Fibroblast of the aortic adventitia (primary cell): ENCODE measurements at places on chromosomes 13 and 19. TPM values are rescaled to one million over a fixed set of nuclear protein-coding genes. Genes with fewer than 3 reads are reported as not detected.

- DNase-seq = no peak
Observed at GRCh38 chr19:55684946-55685681, 10.1 kb downstream of the EPN1 start.

The PLIN3 gene
- 88.1 and 227 TPM in 2 replicates for total RNA-seq

The IZUMO2 gene
- not detected in 2 replicates for total RNA-seq

- DNase-seq = no peak
Observed at GRCh38 chr13:111131611-111132010, 16.5 kb downstream of the ARHGEF7 start.

GRCh38 chr19:5694956-5695648 lies 5.0 kb downstream of the RPL36 start:
- DNase-seq = no peak

GRCh38 chr13:31063772-31064171 lies 97.9 kb downstream of the HSPH1 start:
- DNase-seq = no peak

The LEUTX gene
- total RNA-seq = not detected in 2 replicates

The PLPPR3 gene
- total RNA-seq = 0.18 and 0.33 TPM in 2 replicates

The TMPRSS9 gene
- not detected in 2 replicates for total RNA-seq

The ARMC6 gene
- 29.6 and 30.1 TPM in 2 replicates for total RNA-seq

The CGB2 gene
- not detected in 2 replicates for total RNA-seq

- no peak for DNase-seq
Observed at GRCh38 chr19:33398361-33399060, 25.0 kb downstream of the CEBPG start.

DNA sequence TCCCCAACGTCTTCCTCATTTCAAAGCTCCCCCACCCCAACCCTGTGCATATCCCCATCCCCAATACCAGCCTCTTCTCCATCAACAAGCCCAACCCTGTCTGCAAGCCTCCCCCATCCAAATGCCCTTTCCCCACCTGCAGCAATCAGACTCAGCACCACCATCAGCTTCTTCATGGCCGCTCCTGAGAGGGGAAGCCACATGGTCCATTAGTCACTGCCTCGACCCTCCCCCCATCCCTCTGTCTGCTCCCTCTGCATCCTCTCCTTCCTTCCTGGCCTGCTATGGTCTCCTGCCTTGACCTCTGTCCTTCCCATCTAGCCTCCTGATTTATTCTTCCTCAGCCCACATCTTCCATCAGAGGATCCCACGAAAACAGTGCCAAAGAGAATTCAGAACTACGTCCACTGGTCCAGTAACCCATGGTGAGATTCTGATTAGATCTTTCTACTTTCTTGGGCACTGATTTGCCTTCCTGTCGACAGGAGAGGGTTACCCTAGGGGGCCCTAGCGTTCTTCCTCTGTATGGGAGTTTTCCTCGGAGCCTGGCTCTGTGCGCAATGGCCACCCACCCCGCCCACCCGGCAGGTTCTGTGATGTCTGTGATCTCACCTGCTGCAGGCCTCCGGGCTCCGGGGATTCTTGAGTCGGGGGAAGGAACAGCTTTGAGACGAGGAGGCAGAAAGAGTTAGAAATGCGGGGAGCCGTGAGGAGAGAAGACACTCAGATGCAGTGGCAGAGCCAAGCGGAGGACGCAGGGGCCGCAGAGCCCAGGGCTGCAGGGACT lies 1.3 kb downstream of the KLK6 start:
- DNase-seq = no peak

GRCh38 chr13:59504407-59504806 lies 659.3 kb downstream of the DIAPH3 start:
- DNase-seq = no peak

DNA sequence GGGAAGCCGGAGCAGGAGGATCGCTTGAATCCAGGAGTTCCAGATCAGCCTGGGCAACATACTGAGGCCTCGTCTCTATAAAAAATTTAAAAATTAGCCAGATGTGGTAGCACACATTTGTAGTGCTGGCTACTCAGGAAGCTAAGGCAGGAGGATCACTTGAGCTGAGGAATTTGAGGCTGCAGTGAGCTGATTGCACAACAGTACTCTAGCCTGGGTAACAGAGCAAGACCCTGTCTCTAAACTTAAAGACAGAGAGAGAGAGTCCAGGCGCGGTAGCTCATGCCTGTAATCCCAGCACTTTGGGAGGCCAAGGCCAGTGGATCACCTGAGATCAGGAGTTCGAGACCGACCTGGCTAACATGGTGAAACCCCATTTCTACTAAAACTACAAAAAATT lies 4.4 kb downstream of the IFNL3 start:
- no peak for DNase-seq

DNA sequence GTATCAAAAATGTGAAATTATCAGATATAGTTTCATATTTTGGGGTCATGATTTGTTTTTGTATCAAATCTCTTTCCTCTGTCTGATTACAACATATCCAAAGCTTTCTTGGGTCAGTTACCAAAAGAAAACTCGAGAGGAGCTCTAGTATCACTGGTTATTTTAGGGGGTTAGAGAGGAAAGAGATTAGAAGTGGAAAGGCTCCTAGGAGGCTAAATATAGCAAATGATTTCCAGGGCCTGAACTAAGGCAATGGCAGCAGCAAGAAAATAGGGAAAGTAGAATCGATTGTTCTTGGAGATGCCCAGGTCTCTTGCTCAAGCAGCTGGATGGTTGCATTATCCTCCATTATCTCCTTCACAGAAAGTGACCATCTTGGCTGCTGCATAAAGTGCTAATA lies 72.9 kb downstream of the NHLRC3 start:
- DNase-seq = no peak

The RNF17 gene
- total RNA-seq = not detected in 2 replicates

DNA sequence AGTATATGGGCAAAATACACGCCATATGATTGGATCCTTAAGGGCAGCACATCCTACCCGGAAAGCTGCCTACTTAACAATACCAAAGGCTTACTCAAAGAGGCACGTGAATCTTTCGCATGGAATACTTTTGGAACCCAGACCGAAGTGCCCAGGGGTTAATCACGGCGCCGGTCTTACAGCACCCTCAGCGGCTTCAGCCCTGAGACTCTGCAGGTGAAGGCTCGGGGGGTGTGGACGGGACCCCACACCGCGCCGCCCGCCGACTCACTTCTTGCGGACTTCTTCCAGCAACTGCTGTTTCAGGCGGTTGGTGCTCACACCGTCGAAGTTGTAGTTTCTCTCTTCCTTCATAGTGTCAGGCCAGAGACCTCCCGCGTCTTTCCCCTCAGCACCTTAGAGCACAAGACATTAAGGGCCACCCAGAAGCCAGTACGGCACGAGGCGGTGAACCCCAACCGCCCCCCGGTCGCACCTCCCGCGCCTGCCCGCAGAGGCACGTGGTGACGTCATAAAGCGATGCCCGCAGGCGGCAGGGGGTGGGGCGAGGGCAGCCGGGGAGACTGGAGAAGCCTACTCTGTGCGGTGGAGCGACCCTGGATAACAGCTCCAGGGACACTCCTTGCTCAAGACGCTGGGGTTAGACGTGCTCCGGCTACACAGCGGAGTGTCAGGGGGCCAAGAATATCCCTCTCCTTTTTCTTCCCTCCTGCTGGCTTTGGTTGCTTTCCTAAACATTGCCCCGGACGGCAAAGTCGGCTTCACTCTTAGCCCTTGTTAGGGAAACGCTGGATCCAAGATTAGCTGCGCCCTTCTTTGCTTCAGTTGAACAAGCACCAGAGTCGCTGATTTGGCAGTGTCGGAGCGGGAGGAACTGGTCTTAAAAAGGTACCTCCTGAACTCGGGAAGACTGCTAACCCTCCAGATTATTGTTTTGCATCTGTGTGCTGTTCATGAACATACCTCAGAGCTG lies at the start of gene CCDC169:
Gene CCDC169 (minus strand): TSS at position 449 of the 973 bp plus-strand sequence. CDS start 95 bp downstream, at position 354.
- DNase-seq = peak; percentile 54

The CCDC70 gene
- total RNA-seq = not detected in 2 replicates

DNA sequence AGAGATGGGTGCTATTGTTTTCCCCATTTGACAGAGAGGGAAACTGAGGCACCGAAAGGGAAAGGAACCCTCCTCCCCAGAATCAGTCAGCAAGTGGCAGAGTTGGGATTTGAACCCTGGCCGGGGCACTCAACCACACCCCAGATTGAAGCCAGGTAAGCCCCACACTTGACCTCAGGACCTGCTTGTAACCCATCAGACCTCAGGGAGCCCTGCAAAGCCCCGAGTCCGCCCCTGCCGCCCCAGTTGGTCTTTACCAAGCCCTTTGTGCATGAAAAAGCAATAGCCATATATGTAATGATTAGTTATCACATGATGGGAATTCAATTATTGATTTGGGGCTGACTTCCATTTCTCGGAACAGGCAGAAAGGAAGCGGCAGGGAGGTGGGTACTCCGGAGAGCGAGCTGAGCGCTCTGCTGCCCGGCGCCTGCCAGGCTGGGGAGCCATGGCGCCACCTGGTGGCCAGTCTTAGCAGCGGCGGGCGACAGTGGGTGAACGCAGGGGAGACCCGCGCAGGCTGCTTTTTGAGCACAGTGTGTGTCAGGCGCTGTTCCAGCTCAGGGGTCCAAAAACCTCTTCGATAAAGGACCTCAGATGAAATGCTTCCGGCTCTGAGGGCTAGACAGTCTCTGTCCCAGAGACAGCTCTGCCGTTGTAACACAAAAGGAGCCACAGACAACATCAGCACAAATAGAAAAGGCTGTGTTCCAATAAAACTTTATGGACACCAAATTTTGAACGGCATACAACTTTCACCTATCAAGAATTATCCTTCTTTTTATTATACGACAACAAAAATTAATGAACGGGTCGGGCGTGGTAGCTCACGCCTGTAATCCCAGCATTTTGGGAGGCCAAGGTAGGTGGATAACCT lies 82.9 kb upstream of the CACNA1A start:
- DNase-seq = peak; percentile 56

The NTF4 gene
- total RNA-seq = not detected in 2 replicates

- no peak for DNase-seq
Observed at GRCh38 chr13:78087966-78088678, 169.5 kb upstream of the EDNRB start.
